CD4-positive, alpha-beta T cell treated with Interleukin-17A for 1 hour (primary cell): ENCODE measurements at places on chromosomes 4 and X.

GRCh38 chr4:162201673-162202072, 37.9 kb upstream of the FSTL5 start:
- no peak for DNase-seq

DNA sequence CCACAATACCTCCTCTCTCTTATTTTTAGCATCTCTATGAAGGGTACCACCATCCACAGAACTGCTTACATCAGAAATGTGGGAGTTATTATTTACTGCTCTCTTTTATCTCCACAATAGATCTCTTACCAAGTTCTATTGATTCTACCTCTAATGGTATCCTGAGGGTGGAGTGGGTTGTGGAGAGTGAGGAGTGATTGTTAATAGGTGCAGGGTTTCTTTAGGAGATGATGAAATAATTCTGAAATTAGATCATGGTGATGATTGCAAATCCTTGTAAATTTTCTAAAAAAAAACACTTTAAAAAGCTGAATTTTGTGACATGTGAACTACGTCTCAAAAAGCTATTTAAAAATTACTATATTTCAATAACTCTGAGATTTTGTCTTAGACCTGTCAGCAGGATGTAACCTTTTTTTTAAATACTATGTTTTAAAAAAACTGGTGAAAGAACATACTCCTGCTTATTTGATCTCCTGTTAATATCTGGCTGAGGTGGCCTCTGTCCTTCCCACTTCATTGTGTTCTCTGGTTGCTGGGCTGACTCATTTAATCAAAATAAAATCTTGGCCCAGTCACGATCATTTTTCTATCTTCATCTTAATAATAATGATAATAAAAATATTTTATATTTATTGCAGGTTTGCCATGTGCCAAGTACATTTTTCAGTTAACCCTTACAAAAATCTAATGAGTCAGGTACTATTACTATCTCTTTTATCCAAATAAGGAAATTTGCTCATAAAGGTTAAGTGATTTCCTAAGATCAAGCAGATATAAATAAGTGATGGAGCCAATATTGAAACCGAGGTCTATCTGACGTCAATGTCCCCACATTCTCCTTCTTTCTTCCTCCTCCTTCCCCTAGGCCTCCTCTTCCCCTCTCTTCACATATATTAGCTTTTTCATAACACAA, 73.5 kb downstream of the GLUD2 start:
- DNase-seq, result no peak

GRCh38 chr4:86043755-86044592, 315.9 kb downstream of the MAPK10 start:
- peak; percentile 14 for DNase-seq

- DNase-seq, result no peak
Observed at GRCh38 chr4:113978561-113979147, 793 bp downstream of the ARSJ start.

GRCh38 chrX:119698845-119699244, 5.9 kb upstream of the SEPTIN6 start:
- DNase-seq, result peak; percentile 56

DNA sequence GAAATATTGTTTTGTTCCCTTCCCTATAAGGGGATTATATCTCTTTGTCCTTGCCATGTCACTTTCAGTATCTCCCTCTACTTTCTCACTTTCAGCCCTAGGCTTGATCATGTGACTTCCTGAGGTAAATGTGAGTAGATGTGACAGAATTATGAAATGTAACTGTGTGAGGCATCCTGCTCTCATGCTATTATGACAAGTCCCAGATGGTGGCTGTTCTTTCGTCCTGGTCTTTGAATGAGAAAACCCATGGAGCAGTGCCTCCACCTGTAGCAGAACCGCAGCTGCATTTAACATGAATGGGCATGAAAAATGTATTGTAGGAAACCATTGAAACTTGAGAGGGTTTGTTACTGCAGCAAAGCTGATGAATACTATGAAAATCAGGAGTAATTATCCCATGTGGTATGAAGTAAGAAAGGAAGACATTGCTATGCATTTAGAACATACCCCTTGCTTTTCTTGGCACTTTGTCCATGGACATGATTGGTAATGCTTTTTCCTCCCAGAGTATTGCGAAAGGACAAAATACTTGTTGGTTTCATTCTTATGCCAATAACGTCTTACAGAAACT, 202.2 kb upstream of the GPRIN3 start:
- DNase-seq, result peak; percentile 44

- no peak for DNase-seq
Observed at GRCh38 chr4:169259271-169259670, 11.5 kb downstream of the SH3RF1 start.

GRCh38 chr4:59973492-59973891, 1226.6 kb upstream of the ADGRL3 start:
- DNase-seq, result no peak

- no peak for DNase-seq
Observed at GRCh38 chrX:27917713-27918500, 63.3 kb downstream of the DCAF8L1 start.

- no peak for DNase-seq
Observed at GRCh38 chr4:41534404-41534803, 3.6 kb upstream of the LIMCH1 start.

- DNase-seq, result no peak
Observed at GRCh38 chr4:8588196-8588470, 4.4 kb upstream of the CPZ start.
